Activated effector memory CD4-positive, alpha-beta T cell treated with anti-CD3 and anti-CD28 coated beads, Interleukin-2, amount 50 U/mL, for 16 hours (primary cell): ENCODE measurements at places on chromosomes 3 and 15.

- DNase-seq: no peak
These were observed 37.8 kb downstream of the LMCD1 start for GRCh38 chr3:8539419-8539818.

- no peak for DNase-seq
These were observed 35.7 kb downstream of the SSUH2 start for GRCh38 chr3:8608791-8609467.

DNA sequence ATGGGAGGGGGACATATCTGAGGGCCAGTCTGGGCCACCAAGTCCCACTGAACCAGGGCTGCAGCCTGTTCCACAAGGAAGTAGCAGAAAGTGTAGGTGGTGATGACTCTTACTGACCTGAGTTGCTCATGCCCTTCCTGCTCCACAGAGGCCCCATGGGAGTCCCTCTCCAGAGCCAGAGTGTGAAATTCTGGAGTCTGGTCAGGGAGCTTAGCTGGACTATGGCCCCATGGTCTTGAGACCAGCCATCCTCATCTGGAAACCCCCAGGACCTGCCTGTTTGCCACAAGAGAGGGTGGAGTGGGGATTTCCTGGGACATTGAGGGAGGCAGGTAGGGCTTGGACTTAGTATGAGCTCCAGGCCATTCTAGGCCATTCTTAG lies 3.0 kb downstream of the SPINT1 start:
- no peak for DNase-seq

GRCh38 chr15:41160639-41161315 lies 44.7 kb upstream of the INO80 start:
- no peak for DNase-seq

GRCh38 chr3:126464997-126465396 lies 10.7 kb downstream of the ZXDC start:
- no peak for DNase-seq

DNA sequence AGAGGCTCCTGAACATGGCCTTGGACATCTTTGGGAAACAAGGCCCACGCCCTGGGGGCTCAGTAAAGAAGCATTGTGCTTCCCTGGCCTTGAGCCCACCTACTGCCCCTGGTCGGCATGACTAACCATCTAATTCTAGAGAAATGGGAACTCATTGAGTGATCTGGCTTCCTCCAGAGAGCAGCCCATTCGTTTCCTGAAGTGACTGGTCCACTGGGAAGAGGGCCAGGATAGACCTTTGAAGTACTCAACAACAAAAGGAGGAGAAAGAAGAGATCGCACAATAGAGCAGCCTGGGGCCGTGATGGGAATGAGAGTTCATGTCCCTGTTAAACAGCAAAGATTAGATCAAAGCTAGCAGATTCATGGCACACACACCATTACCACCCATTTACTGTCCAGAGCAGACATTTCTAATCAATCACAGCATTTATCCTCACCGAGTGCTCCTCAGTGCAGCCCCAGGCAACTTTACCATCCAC lies 514.4 kb upstream of the PROK2 start:
- DNase-seq: no peak

- no peak for DNase-seq
These were observed 53.5 kb downstream of the SUCNR1 start for GRCh38 chr3:151926956-151927355.

GRCh38 chr3:185024966-185025365 lies 127.9 kb downstream of the C3orf70 start:
- no peak for DNase-seq

- no peak for DNase-seq
These were observed 84.9 kb downstream of the ARNT2 start for GRCh38 chr15:80489030-80489594.

GRCh38 chr15:82810890-82811426 lies 1.5 kb downstream of the WHAMM start:
- peak; percentile 75 for DNase-seq

- DNase-seq: peak; percentile 91
These were observed 31.0 kb downstream of the GRIP2 start for GRCh38 chr3:14508966-14509795.

GRCh38 chr3:184227481-184227935 lies 1.9 kb upstream of the VWA5B2 start:
- DNase-seq: peak; percentile 82

- no peak for DNase-seq
These were observed 510.4 kb upstream of the AGTR1 start for GRCh38 chr3:148187296-148187695.

DNA sequence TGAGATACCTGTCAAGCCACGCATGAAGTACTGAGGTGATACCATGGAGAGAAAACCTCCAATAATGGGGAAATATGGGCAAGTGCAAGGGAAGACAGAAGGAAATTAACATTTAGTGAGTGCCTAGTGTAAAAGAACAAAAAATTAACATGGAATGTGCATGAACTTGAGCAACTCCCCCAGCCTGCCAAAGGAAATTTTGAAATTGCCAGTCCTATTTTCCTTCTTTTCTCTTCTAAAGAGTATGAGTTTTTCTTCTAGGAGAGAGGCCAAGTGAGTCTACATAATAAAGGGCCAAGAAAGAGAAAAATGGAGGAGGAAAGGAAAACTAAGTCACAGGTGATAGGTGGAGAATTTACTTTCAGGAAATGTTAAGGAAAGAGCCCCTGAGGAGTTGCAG lies 602.4 kb upstream of the MDFIC2 start:
- no peak for DNase-seq

DNA sequence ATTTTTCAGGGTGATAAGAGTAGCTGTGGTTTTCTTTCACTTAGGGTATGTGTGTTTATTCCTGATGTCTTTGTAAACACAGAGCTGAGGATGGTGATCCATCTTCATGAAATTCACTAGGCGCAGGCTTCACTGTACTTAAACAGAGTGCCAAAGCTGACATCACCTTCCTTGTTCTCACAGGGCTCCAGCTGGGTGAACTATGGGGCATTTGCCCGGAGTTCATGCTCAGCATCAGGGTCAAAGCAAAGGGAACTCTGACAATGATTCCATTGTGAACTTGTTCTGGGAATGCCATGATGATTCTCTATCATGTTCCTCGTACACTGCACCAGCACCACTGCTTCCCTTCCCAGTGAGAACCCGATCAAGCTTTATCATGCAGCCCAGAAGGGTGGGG lies 184.8 kb upstream of the P2RY1 start:
- DNase-seq: no peak

DNA sequence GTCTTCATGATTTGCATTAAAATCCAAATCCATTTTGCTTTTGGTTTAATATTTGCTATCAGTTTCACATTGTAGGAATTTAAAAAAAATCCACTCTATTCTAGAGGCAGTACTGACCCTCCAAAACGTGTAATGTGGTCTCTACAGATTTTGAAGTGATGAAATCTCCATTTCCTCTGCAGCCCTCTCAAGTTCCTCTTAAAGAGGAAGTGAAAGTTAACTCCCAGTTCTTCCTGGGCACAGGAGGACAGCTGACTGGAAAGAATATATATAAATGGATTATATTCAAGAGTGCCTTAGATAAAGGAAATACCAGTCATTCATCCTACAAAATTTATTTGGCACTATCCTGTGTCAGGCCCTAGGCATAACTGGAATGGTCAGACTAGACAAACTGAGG lies 83.5 kb upstream of the PLCL2 start:
- DNase-seq: no peak

DNA sequence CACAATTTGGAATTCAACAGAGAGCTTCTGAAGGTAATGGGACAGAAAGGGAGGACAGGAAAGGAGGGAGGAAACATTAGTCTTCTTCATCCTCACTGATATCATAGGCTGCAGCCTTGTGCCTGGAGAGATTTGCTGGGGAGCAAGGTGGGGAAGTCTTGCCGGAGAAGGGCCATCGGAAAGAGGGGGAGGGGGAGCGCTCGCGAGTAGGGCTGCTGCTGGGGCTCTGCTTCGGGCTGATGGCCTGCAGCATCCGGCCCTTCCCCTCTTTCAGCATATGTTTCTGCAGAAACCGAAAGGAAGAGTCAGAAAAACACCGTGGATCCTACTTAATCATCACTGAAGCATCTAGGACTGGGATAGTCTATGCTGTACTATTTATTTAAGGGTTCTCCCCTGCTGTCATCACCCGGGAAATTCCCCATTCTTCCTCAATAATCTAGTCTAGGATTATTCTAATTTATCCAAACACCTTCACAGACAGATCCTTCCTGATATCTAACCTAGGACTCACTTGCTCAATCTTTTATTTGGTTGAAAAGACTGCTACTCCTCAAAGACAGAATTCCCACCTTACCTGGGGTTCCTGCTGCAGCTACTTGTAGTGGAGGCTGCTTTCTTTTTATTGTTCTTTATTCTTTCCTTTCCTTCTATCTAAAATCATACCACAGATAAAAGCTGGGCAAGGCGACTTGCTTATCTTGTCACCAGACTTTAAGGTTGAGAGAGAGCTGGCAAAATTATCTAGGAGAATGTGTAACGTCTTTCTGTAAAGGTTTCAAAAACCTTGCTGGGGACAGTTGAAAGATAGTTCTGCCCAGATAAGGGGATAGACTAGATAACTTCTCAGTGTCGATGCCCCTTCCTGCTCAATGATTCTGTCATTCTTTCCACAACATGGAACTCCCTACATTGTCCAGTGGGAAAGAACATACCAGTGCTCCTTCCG lies 22.6 kb downstream of the SLC51A start:
- DNase-seq: no peak

GRCh38 chr3:58063022-58063815 lies 55.0 kb downstream of the FLNB start:
- DNase-seq: no peak

DNA sequence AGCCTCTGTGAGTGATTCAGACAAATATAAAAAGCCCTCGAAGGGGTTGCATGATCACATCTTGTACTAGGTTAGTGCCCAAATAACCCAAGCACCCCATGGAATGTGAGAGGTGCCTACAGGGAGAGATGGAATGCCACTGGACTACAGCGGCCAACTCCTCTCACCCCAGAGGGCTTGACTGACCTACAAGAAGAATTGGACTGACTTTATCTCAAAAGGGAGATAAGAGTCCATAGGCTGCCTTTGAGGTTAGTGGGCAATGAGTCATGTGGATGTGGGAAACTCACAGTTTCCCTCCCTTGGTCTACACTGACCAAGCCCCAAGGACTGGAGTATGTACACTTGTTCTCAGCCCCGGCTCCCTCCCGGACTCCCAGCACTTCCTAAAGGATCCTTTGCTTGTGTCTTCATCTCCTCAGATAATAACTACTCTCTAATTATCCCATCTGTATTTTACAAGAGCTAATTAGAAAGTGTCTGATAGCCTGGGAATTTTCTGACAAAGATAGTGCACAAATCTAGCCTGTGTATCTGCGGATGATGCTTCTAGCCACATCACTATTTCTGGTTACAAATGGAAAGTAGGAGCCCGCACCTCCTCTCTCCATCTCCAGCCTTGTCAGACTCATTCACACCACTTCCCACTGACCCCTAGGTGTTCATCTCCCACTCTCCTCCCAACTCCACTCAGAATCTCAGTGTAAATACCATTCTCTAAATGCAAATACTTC lies 547.8 kb upstream of the TBL1XR1 start:
- DNase-seq: no peak

DNA sequence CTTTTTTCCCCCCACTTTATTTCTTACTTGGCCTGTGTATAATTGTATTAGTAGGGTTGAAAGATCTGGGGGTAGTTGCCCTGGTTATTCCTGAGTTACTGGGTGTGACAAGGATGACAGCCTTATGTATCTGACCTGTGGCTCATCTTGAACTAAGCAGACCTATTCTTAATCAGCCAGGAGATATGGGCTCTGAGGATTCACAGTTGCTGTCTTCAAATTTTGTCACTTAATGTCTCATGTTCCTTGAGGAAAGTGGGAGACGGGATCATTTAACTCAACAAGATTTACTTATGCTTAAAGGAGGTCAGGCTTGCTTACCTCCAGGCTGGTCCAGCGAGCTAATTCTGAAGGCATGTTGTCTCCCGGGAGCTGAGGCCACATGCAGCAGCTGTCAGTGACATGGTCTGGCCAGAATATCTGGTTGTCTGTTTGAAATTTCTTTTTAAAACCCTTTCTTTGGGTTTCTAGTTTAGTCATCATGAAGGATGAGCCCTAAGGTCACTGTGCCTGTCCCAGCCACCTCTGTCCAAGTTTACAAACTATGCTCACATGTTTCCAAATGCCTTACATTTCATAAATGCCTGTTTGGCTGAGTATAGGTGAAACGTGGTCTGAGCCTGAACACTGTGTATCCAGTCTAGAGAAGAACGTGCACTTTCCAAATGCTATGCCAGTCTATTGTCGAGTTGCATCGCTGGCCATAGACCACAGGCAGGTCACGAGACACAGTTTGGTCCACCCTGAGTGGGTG lies 26.8 kb downstream of the LRTM1 start:
- no peak for DNase-seq

GRCh38 chr15:87645723-87646122 lies 610.8 kb downstream of the NTRK3 start:
- DNase-seq: no peak

DNA sequence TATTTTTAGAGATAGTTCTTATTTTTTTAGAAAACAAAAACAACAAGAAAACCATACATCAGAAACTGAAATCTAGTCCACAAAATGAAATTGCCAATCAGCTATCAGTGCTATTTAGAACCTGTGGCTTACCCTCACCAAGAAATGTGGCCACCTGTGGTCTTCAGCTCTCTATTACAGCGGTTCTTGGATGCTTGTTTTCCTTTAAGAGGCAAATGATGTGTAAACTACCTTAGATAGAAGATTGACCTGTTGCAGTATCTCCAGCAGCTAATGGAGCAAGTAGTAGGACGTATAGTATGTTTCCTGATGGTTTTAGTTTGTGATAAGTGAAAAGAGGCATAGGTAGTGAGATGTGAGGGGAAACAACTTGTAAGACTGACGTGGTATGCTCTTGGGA lies 21.2 kb downstream of the TFG start:
- no peak for DNase-seq

- no peak for DNase-seq
These were observed 14.6 kb downstream of the ZNF860 start for GRCh38 chr3:31996195-31996594.

- no peak for DNase-seq
These were observed 67.2 kb downstream of the INO80 start for GRCh38 chr15:41048852-41049251.

- DNase-seq: no peak
These were observed 46.0 kb downstream of the ANP32A start for GRCh38 chr15:68774521-68775235.

DNA sequence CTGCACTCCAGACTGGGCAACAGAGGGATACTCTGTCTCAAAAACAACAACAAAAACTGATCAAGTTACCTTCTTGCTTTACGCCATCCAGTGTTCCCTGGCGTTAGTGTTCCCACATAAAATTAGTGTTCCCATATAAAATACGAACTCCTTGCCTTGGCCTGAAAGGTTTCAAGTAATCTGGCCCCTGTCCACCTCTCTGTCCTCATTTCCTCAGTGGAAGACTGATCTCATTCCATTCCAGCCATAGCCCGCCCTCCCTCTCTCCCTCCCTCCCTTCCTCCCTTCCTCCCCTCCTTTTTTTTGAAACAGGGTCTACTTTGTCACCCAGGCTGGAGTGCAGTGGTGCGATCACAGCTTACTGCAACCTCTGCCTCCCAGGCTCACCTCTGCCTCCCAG lies 2.8 kb upstream of the CAND2 start:
- DNase-seq: no peak

DNA sequence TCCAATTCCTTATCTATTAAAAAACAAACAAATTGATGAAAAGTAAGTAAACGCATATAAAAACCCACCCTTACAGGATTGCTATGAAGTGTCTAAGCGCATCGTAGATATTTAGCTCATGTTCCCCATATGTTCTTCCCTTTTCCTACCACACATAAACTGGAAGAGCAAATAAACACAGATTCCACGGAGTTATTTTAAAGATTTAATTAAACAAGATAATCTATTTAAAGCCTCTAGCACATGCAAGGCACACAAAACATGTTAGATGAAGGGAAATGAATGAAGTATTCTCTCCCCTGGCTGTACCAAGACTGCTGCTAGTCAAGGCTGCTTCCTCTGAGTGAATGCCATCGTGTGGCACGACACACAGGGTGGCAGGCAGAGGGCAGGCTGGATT lies 78.4 kb upstream of the FGF12 start:
- DNase-seq: no peak
